Stimulated activated CD4-positive, alpha-beta T cell treated with anti-CD3 and anti-CD28 coated beads, TNF-alpha, amount 100 ng/mL, for 1 hour (primary cell): ENCODE measurements at places on chromosomes 5 and 9.

GRCh38 chr9:126611193-126611591 lies 2.5 kb upstream of the LMX1B start:
- DNase-seq: no peak

DNA sequence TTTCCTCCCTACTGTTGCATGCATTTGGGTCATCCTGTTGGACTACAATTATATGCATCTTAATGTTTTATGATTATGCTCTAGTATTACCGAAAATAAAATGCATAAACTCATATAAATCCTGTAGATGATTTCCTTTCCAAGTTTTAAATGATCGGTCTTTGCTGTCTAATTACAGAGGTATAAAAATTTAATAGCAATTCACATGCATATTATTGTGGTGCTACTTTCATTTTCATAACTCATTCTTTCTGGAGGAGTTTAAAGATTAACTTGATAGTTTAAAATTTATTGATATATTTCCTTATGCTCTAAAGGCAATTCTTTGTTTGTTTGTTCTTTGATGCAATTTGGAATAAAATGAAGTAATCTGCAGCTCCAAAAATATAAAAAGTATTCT lies 1475.1 kb downstream of the MAT2B start:
- DNase-seq: no peak

- no peak for DNase-seq
These were observed 262.6 kb upstream of the EFNA5 start for GRCh38 chr5:107933326-107933725.

GRCh38 chr9:2055203-2055658 lies 40.1 kb downstream of the SMARCA2 start:
- no peak for DNase-seq

GRCh38 chr5:124655921-124656511 lies 90.4 kb downstream of the ZNF608 start:
- no peak for DNase-seq

DNA sequence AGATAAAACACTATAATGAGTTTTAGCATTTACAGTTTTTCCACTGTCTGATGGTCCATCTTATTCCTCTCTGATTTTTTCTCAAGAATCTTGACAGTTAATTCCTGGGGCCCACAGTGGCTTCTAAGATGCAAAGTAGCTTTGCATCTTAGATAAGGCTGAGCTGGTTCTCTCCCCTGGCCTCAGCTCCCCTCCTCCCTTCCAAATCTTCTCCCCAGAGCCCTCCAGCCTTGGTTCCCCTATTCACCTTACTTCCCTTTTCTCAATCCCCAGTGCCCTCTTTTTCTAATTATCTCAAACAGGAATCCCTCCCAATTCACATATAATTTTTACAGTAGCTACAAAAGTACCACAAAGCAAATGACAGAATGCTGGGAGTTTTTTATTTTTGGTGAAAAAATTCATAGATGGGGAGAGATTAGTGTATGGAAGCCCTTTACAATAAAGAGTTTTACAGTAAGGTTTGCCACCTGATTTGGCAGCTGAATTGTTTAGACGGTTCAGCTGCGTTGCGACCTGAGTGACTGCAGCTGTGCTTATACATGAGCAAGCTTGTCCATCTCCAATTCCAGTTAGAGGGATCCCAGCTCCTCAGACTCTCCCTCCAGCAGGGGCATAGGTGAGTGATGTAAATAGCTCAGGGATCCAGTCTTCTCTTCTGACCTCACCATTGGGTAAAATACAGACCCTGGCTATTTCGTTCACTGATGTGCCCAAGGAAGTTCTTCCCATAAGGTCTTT lies 51.4 kb upstream of the CKMT2 start:
- DNase-seq: no peak
